ENCODE measurements at places on chromosomes 6 and 20.

- DNase-seq, result no peak
Measured at GRCh38 chr20:43901296-43901695, 13.4 kb upstream of the TOX2 start.

- DNase-seq, result no peak
Measured at GRCh38 chr20:49989234-49990065, 6.7 kb downstream of the SNAI1 start.

GRCh38 chr6:157186785-157187181 lies 136.5 kb downstream of the TMEM242 start:
- no peak for DNase-seq

GRCh38 chr20:58703765-58704371 lies 11.3 kb downstream of the NPEPL1 start:
- no peak for DNase-seq

- DNase-seq, result no peak
Measured at GRCh38 chr6:10458287-10458686, 43.4 kb upstream of the TFAP2A start.

Data from inflammatory macrophage treated with lipopolysaccharide for 1 hour (primary cell).